Activated CD8-positive, alpha-beta memory T cell treated with anti-CD3 and anti-CD28 coated beads for 48 hours (primary cell): ENCODE measurements at places on chromosomes 11 and 22.
A peak's percentile ranks its signal among the peaks of the same experiment; 100 is the strongest.

DNA sequence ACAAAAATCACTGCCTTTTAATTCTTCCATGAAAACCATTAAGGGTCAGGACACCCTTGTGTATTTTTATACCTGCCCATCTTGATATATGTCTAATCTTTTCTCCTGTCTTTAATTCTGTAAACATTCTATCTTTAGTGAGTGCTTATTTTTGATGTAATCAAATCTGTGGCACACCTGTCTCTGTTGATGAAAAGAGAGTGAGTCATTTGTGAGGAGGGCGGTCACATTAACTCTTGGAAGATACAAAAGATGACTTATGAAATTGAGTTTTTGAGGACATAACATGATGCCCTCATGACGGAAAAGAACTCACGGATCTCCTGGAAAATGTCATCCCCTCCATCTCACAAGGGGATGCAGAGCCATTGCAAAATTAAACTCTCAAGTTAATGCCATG, 206.5 kb upstream of the PGR start:
- no peak for DNase-seq

DNA sequence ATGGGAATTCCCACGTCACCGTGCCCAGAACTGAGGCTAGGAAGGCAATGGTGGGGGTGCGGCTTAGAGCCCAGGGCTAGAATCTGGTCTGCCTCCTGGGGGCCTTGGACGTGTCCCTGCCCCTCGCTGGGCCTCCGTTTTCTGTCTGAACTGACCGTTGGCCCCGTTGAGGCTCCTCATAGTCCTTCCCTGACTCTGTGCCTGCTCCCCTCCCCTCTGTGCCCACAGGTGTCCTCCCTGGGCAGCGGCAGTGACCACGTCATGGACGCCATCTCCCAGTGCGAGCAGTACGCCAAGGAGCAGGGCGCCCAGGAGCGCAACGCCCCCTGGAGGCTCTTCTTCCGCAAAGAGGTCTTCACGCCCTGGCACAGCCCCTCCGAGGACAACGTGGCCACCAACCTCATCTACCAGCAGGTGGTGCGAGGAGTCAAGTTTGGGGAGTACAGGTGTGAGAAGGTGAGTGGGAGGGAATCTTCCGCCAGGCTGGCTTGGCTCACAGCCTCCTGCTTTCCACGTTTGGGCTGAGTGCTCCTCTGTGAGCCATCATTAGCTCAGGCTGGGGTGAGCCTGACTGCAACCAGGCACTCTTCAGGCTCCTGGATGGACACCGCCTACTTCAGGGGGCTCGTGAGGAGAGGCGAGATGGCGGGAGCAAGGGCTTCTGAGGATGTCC, 63.9 kb downstream of the MYO7A start:
- DNase-seq, result peak; percentile 34

GRCh38 chr11:7955191-7955590, 10.1 kb downstream of the NLRP10 start:
- no peak for DNase-seq

DNA sequence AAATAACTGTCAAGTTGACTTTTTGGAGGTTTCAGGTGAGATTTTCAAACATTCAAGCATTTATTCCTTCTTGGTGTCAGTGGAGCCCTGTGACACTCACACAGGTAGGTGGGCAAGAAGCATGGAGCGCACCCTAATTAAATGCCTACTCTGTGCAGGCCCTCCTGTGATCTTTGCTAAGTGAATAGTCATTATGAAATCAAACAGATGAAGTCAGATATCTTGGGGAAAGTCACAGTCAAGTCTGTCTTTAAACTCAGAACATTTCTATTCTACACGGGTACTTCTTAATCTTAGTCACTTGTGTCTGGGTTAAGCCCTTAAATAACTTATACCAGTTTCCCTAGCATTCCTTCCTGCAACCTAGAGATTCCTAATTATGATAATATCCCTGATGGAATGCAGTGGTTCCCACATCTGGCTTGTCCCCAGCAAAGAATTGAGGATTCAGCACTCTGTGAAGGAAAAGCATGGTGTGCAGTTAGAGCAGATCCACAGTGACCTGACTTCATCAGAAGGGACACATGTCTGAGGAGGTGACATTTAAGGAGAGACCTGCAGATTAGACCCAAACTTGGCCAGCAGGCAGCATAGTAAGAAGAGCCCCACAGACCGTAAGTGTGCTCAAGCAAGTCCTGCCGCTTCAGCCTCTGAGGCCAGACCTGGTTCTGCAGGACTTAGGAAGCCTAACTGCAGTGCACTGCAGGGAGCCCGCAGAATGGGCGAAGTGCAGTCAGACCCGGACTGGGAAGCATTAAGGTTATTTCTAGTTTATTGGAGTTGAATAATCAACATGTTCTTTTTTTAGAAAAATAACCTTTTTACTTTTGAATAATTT, 85.3 kb upstream of the GAL start:
- no peak for DNase-seq

DNA sequence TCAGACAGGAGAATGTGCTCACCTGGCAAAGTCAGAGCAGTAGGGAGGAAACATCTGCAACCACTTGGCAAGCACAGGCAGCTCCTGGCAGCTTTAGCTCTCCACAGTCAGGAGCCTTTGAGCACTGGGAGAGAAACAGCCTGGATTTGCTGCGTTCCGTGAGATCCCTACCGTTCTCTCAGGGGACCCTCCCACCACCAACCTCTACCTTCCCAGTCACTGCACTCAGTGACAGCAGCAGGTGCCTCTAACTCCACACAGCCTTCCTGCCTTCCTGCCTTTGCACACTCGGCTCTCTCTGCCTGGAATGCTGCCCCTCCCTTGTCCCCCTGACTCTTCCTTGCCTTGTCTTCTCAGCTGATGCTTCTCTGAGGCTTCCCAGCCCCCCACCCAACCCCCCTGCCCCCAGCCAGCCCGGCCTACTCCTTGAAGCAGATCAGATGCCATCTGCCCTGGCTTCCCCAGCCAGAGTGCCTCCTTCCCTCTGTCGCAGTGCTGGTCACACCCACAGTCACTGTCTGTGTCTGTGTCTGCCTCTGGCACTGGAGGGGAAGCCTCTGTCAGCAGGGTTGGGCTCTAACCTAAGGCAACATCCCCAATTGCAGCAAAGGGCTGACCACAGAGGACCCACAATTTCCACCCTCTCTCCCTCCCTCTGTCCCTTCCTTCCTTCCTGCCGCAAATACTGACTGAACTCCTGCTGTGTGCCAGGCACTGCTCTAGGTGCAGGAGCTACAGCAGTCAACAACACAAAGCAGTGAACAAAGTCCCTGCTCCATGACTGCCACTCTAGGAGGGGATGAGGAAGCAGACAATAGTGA, 14.9 kb upstream of the TSKU start:
- no peak for DNase-seq

- DNase-seq, result no peak
Measured at GRCh38 chr22:44289414-44290171, 23.2 kb downstream of the SHISAL1 start.

GRCh38 chr11:46597609-46598219, 3.9 kb upstream of the AMBRA1 start:
- DNase-seq, result no peak
